ENCODE measurements at places on chromosomes 2 and 18.

DNA sequence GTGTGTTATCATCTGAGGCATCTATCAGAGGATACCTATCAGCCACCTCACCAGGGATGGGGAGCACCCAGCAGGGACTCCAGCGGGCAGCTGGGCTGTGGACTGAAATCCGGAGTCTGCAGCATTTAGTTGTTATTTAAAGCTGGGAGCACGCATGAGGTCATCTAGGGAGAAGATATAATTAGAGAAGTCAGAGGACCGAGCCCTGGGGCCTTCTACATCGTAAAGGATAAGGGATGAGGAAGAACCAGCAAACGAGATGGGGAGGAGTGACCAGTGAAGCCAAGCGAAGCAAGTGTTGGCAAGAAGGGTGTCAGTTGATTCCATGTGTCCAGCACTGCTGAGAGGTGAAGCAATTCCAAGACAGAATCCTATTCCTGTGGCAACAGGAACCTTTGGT is 70.3 kb downstream of the STEAP3 start:
- peaks cover 13% of the 10 kb centered on the region for H3K4me1 ChIP-seq
- no peaks in the 10 kb centered on the region for H3K27me3 ChIP-seq

DNA sequence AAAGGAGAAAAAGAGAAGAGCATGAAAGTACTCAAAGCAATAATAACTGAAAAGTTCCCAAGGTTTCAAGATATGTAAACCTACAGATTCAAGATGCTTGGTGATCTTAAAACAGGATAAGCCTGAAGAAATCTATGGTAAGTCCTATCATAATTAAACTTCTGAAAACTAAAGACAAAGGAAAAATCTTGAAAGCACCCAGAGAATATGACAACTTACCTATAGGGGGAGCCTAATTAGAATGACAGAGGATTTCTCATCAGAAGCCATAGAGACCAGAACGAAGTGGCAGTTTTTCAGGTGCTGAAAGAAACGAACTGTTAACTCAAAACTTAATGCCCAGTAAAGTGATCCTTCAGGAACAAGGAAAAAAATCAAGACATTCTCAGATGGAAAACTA is 59.7 kb downstream of the XDH start:
- H3K36me3 ChIP-seq = no peaks in the 10 kb centered on the region
- no peak for DNase-seq
- no peak overlapping the region for H3K27ac ChIP-seq
- H3K4me3 ChIP-seq = no peak overlapping the region

GRCh38 chr2:108304975-108305374 is 16.3 kb downstream of the SULT1C2 start:
- no peak overlapping the region for H3K27ac ChIP-seq
- no peak for DNase-seq
- H3K27me3 ChIP-seq = no peaks in the 10 kb centered on the region

- no peaks in the 10 kb centered on the region for H3K27me3 ChIP-seq
- peaks cover 12% of the 10 kb centered on the region for H3K36me3 ChIP-seq
- H3K4me3 ChIP-seq = no peak overlapping the region
Observed at GRCh38 chr2:127511090-127511695, 15.1 kb downstream of the IWS1 start.

DNA sequence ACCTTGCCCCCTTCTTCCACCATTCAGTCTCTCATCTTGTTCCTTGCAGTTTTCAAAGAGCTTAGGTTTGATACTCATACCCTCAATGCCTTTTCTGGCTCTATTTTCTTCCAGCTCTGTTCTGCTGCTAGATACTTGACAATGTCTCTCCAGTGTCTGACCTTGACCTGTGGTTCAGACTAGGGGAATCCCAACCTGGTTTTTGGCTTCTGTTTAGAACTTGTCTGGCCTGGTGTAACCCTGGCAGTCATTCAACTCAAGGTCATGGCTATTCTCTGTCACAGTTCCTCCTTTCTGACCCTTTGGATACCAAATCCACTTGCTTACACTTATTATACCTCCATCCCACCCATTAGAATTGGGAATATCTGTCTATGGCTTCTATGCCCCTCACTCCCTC is 31.8 kb upstream of the IMP4 start:
- H3K36me3 ChIP-seq = no peaks in the 10 kb centered on the region
- H3K27ac ChIP-seq = no peak overlapping the region
- no peak for DNase-seq
- no peak overlapping the region for H3K4me3 ChIP-seq
- peaks cover 5% of the 10 kb centered on the region for H3K27me3 ChIP-seq

GRCh38 chr18:37409878-37410277 is 155.7 kb downstream of the CELF4 start:
- H3K36me3 ChIP-seq = no peaks in the 10 kb centered on the region
- peaks cover 17% of the 10 kb centered on the region for H3K4me1 ChIP-seq
- no peak for DNase-seq
- no peaks in the 10 kb centered on the region for H3K27me3 ChIP-seq
- no peak overlapping the region for H3K4me3 ChIP-seq

GRCh38 chr2:196362973-196363549 is 191.7 kb upstream of the STK17B start:
- no peaks in the 10 kb centered on the region for H3K27me3 ChIP-seq
- H3K4me1 ChIP-seq = no peaks in the 10 kb centered on the region
- DNase-seq = no peak
- H3K4me3 ChIP-seq = no peak overlapping the region

DNA sequence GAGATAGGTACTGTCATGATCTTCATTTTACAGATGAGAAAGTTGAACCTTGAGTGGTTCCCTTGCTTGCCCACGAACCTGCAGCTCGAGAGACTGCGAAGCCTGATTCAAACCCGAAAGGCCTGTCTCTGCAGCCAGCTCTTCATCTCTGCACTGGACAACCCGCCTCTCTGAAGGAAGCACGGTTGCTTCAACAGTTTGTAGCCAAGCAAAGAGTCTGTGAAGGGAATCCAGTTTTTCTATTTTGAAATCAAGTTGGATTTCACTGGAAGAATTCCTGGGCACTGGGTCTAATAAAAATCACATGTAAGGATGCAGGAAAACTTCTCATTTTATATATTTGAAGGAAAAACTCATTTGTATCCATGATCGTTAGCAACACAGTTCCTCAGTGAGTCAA is 21.3 kb upstream of the ICOS start:
- DNase-seq = no peak
- H3K27me3 ChIP-seq = no peaks in the 10 kb centered on the region
- H3K4me3 ChIP-seq = no peak overlapping the region
- H3K4me1 ChIP-seq = no peaks in the 10 kb centered on the region

- peaks cover 4% of the 10 kb centered on the region for H3K4me1 ChIP-seq
- H3K27me3 ChIP-seq = no peaks in the 10 kb centered on the region
- no peak for DNase-seq
- H3K36me3 ChIP-seq = peaks cover 4% of the 10 kb centered on the region
Observed at GRCh38 chr2:207937823-207938222, 87.5 kb downstream of the PLEKHM3 start.

- no peak overlapping the region for H3K27ac ChIP-seq
- no peaks in the 10 kb centered on the region for H3K36me3 ChIP-seq
- H3K4me3 ChIP-seq = no peak overlapping the region
- H3K27me3 ChIP-seq = no peaks in the 10 kb centered on the region
- no peak for DNase-seq
Observed at GRCh38 chr2:42164971-42165370, 4.2 kb upstream of the EML4 start.

DNA sequence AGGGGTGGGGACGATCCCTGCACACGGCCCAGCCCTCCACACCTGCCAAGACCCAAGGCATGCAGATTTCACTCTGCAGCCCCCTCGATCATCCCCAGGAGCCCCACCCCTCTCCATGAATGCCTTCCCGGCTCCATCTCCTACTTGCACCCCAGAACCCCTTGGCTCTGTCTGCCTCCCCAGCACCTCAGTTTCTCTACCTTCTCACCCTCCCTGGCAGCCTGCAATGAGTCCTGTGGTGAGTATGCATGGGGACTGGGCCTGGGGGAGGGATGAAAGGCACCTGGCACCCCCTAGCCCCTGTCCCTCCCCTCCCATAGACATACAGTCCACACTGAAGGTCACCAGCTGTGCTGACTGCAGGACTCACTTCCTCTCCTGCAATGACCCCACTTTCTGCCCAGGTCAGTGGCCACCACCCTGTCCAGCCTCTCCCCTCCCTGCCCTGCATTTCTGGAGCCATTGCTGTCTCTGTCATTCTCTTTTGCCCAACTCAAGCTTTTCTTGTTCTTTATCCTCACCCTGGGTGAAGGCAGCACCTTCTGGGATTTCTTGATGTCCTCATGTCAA is 1.0 kb downstream of the TEX51 start:
- no peak for DNase-seq
- H3K4me1 ChIP-seq = no peaks in the 10 kb centered on the region
- no peak overlapping the region for H3K27ac ChIP-seq
- no peaks in the 10 kb centered on the region for H3K36me3 ChIP-seq
- no peak overlapping the region for H3K4me3 ChIP-seq

GRCh38 chr2:236177967-236178889 is 10.0 kb upstream of the GBX2 start:
- H3K27me3 ChIP-seq = peaks cover 81% of the 10 kb centered on the region
- H3K36me3 ChIP-seq = no peaks in the 10 kb centered on the region
- H3K4me1 ChIP-seq = peaks cover 36% of the 10 kb centered on the region
- no peak overlapping the region for H3K27ac ChIP-seq
- H3K4me3 ChIP-seq = peak overlapping the region; percentile 21
